ENCODE measurements at places on chromosomes 5 and 9. TPM values are rescaled to one million over a fixed set of nuclear protein-coding genes. Genes with fewer than 3 reads are reported as not detected.
A peak's percentile ranks its signal among the peaks of the same experiment; 100 is the strongest.

CDKN2AIPNL gene
- total RNA-seq, result 35.4 TPM

FBP2 gene
- 53.2 TPM for total RNA-seq

- H3K4me1 ChIP-seq, result peaks cover 77% of the 10 kb centered on the region
- no peaks in the 10 kb centered on the region for H3K27me3 ChIP-seq
- H3K4me3 ChIP-seq, result peak overlapping the region; percentile 71
- peak; percentile 14 for DNase-seq
- no peaks in the 10 kb centered on the region for H3K36me3 ChIP-seq
These were observed 4.1 kb downstream of the NACC2 start for GRCh38 chr9:136090768-136091581.

DNA sequence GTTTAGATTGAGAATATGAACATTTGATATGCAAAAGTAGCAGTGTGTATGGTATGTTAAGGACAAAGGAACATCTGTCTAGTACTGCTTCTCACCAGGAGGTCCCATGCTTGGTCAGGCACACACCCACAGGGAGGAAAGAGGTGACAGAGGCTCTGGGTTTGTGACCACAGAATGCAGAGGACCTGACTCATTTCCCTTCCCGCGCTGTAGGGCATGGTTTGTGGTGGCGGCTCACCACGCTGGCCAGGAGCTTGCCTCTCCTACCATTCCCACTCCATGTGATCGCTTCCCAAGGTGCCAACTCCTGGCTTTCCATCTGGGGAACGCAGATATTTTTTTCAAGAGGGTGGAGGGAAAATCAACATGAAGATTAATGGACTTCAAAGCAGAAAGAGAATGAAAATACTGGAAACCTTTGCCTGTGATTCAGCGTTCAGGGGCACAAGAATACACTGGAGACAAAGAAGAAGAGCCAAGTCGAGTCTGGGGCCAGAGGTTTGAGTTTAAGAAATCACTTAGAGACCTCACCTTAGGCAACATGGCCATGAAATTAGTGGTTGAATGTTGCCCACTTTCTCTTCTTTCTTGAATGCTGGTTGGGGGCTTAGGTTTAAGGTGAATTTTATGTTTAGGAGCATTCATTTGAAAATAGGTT, 477.8 kb downstream of the CCDC171 start:
- no peaks in the 10 kb centered on the region for H3K27me3 ChIP-seq
- no peak overlapping the region for H3K4me3 ChIP-seq
- H3K4me1 ChIP-seq, result no peaks in the 10 kb centered on the region
- H3K27ac ChIP-seq, result no peak overlapping the region
- no peaks in the 10 kb centered on the region for H3K36me3 ChIP-seq

DNA sequence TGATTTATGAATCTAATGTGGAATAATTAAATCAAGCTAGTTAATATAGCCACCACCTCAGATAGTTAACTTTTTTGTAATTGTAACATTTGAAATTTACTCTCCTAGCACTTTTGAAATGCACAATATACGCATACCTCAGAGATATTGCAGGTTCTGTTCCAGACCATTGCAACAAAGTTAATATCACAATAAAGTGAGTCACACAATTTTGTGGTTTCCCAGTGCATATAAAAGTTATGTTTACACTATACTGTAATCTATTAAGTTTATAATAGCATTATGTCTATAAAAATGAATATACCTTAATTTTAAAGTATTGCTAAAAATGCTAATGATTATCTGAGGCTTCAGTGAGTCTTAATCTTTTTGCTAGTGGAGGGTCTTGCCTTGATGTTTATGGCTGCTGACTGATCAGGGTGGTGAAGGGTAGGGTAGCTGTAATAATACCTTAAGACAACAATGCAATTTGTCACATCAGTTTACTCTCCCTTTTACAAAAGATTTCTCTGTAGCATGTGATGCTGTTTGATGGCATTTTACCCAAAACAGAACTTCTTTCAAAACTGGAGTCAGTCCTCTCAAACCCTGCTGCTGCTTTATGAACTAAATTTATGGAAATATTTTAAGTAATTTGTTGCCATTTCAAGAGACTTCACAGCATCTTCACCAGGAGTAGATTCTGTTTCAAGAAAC, 235.1 kb upstream of the ADAMTSL1 start:
- H3K36me3 ChIP-seq, result no peaks in the 10 kb centered on the region
- H3K27me3 ChIP-seq, result no peaks in the 10 kb centered on the region
- DNase-seq, result no peak
- no peak overlapping the region for H3K27ac ChIP-seq

GRCh38 chr5:44659334-44659733, 149.4 kb upstream of the MRPS30 start:
- no peak overlapping the region for H3K4me3 ChIP-seq
- no peak overlapping the region for H3K27ac ChIP-seq
- no peaks in the 10 kb centered on the region for H3K27me3 ChIP-seq
- no peaks in the 10 kb centered on the region for H3K4me1 ChIP-seq

- H3K36me3 ChIP-seq, result no peaks in the 10 kb centered on the region
- H3K27ac ChIP-seq, result no peak overlapping the region
- no peak overlapping the region for H3K4me3 ChIP-seq
- DNase-seq, result no peak
These were observed 331.2 kb upstream of the DAB2 start for GRCh38 chr5:39755986-39756385.

DNA sequence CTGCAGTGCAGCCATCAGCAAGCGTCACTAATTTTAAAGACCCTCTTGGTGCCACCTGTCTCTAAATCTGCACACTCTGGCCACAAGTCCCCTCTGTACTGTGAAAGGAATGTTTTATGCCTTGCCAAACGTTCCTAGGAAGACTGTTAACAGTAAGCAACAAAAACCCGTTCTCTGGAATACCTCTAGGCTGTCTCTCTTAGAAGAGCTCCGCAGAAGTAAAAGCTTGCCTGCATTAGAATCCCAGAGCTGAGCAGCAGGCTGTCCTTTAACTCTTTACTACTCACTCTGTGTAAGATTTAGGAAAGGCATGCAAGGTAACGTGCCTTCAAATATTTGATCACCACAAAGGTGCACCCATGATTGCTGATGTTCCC, 53.9 kb upstream of the C9orf72 start:
- H3K27me3 ChIP-seq, result no peaks in the 10 kb centered on the region
- no peak for DNase-seq
- no peak overlapping the region for H3K27ac ChIP-seq
- H3K4me1 ChIP-seq, result no peaks in the 10 kb centered on the region

DNA sequence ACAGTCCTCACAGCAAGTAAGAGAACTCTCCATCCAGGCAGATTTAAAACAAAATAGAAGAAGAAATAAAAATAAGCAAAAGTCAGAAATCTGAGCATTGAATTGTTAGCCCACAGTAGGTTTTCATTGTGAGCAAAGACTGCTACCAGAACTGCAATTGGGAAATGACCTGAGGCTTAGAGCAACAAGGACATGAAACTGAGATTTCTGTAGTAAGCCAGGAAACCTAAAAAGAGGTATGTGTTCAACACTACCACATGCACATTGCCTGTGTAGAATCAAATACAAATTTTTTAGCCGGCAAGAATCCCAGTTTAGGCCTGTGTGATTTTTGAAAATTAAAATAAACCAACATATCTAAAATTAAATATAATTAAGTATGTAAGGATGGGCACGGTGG, 928.4 kb upstream of the WWC1 start:
- DNase-seq, result no peak
- H3K27ac ChIP-seq, result no peak overlapping the region
- H3K4me3 ChIP-seq, result no peak overlapping the region
- H3K27me3 ChIP-seq, result no peaks in the 10 kb centered on the region
- H3K36me3 ChIP-seq, result no peaks in the 10 kb centered on the region

DNA sequence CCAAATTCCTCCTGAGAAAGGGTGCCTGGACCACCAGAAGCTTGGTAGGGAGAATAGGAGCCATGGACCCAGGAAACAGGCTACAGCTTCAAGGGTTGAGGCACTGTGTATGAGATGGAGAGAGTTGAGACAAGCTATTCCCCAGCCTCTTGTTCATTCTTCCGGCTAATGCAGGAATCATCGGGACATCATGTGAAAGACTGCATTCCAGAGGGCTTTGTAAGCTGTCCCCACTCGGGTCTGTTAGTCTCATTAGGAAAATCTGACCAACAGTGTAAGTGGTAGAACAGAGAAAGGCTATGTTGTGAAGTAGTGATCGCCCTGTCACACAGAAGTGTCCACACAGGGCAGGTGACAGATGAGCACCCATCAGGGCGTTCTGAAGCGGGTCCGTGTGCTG, 81.4 kb downstream of the GABBR2 start:
- peaks cover 16% of the 10 kb centered on the region for H3K27me3 ChIP-seq
- H3K4me3 ChIP-seq, result no peak overlapping the region
- no peak for DNase-seq
- no peak overlapping the region for H3K27ac ChIP-seq
- H3K36me3 ChIP-seq, result no peaks in the 10 kb centered on the region

GRCh38 chr5:119343052-119343451, 12.8 kb upstream of the TNFAIP8 start:
- no peak overlapping the region for H3K4me3 ChIP-seq
- H3K4me1 ChIP-seq, result no peaks in the 10 kb centered on the region
- no peak overlapping the region for H3K27ac ChIP-seq
- H3K27me3 ChIP-seq, result no peaks in the 10 kb centered on the region
- no peaks in the 10 kb centered on the region for H3K36me3 ChIP-seq

GRCh38 chr9:88875400-88876120, 115.7 kb upstream of the S1PR3 start:
- H3K4me3 ChIP-seq, result no peak overlapping the region
- H3K27me3 ChIP-seq, result no peaks in the 10 kb centered on the region
- no peak overlapping the region for H3K27ac ChIP-seq
- no peaks in the 10 kb centered on the region for H3K36me3 ChIP-seq
- no peak for DNase-seq

DNA sequence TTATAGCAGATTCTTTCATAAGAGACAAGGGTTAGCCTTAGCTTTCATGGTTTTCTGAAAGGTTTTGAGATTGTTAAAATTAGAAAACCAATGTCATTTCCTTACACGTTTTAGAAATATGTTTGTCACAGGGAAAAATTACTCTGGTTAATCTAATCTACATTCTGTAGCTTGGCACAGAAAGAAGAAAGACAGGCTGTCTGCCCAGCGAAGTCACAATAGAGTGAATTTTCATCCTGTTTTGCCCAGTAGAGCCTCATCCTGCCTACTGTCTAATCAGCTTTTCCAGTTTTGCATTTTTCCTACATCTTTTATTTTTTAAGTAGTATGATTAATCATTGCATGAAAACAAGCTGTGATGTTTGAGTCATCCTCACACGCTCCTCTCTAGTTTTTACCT, 688.8 kb downstream of the MTRR start:
- no peak overlapping the region for H3K27ac ChIP-seq
- no peaks in the 10 kb centered on the region for H3K4me1 ChIP-seq
- DNase-seq, result no peak
- H3K4me3 ChIP-seq, result no peak overlapping the region
- H3K36me3 ChIP-seq, result no peaks in the 10 kb centered on the region

GRCh38 chr5:159593518-159594073, 263.3 kb upstream of the IL12B start:
- H3K4me3 ChIP-seq, result no peak overlapping the region
- H3K4me1 ChIP-seq, result no peaks in the 10 kb centered on the region
- no peak overlapping the region for H3K27ac ChIP-seq
- no peaks in the 10 kb centered on the region for H3K27me3 ChIP-seq
- no peak for DNase-seq
- no peaks in the 10 kb centered on the region for H3K36me3 ChIP-seq

DNA sequence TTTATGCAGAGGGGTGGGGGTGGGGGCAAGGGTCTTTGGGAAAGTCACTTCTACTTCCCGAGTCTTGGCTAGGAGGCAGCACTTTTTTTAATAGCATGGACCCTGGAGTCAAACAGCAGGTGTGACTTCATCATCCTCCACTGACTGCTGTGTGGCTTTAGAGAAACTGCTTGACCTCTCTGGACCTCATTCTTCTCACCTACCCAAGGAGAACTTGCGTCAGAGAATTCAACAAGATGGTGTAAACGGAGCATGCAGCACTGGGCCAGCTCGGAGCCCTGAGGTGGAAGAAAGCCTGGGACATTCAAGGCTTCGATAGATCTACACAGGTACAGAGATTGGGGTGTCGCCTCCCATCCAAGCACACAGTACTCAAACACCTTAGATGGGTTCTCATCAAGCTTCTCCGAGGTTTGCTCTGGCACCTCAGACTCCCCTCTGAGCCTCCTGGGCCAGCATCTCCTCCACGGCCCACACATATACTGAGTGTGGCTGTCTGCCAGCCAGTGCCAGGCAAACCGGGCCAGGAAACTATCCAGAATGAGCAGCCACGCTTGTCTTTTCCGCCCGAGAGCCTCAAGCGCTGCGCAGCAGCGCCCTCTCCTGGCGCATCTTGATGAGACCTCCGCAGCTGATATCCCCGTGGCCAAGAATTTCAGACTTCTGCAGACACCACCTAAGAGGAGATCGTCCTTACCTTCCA, 4.6 kb upstream of the SLC25A48 start:
- peak; percentile 81 for DNase-seq
- H3K4me1 ChIP-seq, result peaks cover 2% of the 10 kb centered on the region
- H3K36me3 ChIP-seq, result no peaks in the 10 kb centered on the region

DNA sequence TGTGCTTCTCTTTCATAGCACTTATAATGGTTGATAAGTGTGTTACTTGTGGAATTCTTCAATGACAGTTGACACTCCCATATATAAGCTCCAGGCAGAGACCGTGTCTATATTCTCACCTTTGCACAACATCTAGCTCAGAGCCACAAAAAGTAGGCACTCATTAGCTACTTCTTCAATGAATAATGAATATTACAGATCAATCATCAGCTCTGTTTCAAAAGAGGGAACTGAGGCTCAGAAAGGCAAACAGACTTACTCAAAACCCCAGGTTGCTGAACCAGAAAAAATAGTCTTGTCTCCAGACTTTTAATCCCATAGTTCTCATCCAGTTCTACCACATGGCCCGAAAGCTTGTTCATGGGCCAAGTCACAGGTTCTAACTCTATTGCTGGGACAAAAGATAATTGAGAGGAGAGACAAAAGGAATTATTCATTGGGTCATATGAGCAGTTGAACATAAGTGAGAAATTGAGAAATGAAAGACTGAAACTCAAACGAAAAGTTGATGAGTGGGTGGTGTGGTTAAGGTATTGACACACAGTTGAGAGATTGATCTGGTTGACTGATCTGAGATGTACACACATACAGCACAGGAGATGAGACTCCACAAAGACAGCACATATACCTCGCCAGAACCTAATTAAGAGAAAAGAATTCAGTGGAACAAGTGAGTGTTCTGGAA, 381.6 kb downstream of the EFNA5 start:
- DNase-seq, result no peak
- H3K36me3 ChIP-seq, result no peaks in the 10 kb centered on the region
- H3K4me3 ChIP-seq, result no peak overlapping the region
- no peak overlapping the region for H3K27ac ChIP-seq
- no peaks in the 10 kb centered on the region for H3K27me3 ChIP-seq
- H3K4me1 ChIP-seq, result no peaks in the 10 kb centered on the region

DNA sequence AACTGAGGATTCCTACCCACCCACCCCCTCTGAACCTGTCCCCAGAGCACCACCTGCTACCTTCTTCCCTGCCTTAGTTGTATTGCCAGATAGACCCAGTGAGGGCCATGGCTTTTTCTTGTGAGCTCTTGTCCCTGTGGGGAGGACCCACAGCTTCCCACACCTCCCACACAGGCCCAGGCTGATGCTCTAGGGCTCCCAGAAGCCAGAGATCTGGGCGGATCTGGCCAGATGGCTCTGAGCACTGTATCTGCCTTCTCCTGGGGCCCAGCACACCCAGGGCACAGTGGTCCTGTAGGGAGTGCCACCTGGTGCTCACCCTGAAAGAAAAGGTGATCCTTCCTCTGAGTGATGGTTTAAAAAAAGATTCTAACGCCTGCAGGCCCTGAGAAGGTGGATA, 131.7 kb downstream of the DAB2IP start:
- H3K27ac ChIP-seq, result no peak overlapping the region
- no peak for DNase-seq
- no peak overlapping the region for H3K4me3 ChIP-seq
- H3K4me1 ChIP-seq, result peaks cover 6% of the 10 kb centered on the region

All from psoas muscle (tissue), 8 donors.